ENCODE measurements at places on chromosomes 12 and 14. TPM values are rescaled to one million over a fixed set of nuclear protein-coding genes. Genes with fewer than 3 reads are reported as not detected.

GRCh38 chr12:106760184-106760531, 14.3 kb upstream of the RIC8B start:
- no peak for DNase-seq

DNA sequence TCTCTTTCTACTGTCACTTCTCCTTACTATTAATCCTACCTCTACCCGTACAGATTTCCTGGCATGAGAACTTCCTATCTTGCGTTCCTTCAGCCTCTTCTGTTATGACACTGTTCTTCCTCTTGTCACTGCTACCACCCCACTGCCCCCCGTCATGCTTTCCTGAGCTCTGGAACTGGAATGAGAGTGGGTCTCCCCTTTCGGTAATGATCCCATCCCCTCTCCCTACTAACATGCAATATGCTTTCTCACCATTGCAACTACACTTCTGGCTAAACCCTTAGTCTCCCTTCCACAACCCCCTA, 4.9 kb upstream of the AP1G2 start:
- no peak for DNase-seq

GRCh38 chr12:123934016-123934620, 38.5 kb downstream of the CCDC92 start:
- DNase-seq = no peak

DNA sequence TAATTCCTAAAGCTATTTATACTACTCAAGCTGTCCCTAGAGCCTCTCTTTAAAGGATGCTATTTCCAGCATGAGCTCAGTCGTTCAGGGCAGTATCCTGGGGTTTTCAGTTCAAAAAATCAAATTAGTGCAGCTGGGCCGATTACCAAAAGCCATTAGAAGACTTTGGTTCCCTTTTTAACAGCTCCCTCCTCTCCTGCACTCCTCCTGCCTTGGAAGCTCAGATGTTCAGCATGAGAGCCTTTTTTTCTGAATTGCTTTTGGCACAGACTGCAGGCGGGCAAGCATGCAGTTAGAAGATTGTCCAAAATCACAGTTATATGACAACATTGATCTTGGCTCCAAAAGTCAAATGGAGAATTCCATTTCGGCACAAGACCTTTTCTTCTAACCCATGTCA, 179.6 kb downstream of the SLC35F4 start:
- no peak for DNase-seq

RASSF3 gene
- 55.7 TPM for total RNA-seq

All from prostate gland (tissue), 2 donors.